ENCODE measurements at places on chromosomes 7 and 10.

DNA sequence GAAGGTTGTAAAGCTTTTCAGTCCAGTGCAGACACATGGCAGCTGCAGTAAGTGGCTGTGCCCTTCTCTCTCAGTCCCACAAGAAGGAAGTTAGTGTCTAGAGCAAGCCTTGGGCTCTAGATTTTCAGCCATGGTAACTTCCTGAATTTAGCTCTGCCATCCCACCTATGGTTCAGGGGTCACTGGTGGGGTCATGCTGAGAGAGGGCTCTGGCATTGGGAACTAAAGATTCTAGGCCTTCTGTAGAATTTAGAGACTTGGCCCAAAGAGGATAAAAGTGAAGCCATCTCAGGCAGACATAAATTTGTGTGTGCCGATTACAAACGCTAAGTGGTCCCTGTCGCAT lies 113.5 kb downstream of the COL13A1 start:
- no peak for DNase-seq

GRCh38 chr10:85147346-85148250 lies 819.2 kb downstream of the CCSER2 start:
- DNase-seq, result no peak

DNA sequence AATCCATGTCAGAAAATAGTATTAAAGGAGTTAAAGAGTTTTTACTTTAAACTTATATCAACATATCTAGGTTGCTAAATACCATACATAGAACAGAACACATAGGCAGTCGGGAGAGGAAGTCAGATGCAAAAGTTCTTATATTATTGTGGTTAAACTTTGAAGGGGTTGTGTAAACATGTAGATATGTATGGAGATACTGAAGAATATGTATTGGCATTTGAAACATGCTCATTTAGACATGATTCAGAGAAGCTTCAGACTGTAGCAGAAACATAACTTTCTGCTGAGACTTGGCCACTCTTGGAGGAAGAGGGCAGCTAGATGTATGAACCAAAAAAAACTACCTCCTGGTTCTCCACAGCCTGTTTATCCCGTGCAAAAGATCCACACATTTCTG lies 103.5 kb upstream of the FERD3L start:
- DNase-seq, result no peak

DNA sequence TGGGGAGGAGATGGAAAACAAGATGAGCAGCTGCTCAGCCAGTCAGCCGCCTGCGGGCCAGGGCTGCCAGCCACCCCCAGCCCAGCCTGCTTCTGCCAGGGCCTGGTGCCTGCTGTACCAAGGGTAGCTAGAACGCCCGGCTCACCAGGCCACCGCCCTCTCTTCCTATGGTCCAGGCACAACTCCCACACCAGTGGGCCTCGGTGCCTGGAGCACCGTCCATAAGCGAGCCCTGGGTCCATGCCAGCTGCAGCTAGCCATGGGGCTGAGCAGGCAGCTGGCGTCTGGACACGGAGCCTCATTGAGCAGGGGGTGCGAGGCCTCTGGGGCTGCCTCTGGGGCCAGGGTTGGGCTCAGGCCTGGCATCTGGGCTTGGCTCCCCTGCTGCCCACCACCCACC lies 8.5 kb upstream of the RABGEF1 start:
- DNase-seq, result no peak

DNA sequence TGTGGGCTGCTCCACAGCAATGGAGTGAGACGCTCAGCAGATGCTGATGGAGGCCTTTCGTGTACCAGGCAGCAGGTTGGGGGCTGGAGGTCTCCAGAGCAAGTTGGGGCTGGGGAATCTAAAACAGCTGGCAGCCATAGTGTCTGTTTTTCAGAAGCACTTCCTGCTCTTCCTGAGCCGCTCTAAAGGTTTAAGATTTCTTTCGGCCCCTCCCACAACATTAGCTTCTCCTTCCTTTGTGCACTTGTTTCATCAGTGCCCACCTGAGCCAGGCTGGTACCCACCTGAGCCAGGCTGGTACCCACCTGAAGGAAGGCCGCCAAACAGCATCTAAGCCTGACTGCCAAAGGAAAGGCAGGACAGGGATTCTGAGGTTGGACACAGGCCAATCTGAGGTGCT lies 18.4 kb upstream of the WAPL start:
- DNase-seq, result no peak

GRCh38 chr7:149637911-149638565 lies 135.3 kb downstream of the ZNF467 start:
- no peak for DNase-seq

- DNase-seq, result no peak
These were observed 114.9 kb downstream of the TRRAP start for GRCh38 chr7:98993024-98993897.
